Ovary (tissue), 10 donors: ENCODE measurements at places on chromosomes 11 and 22. TPM values are rescaled to one million over a fixed set of nuclear protein-coding genes. Genes with fewer than 3 reads are reported as not detected.

RIMBP3B gene
- total RNA-seq, result 0.08 TPM

RAG1 gene
- 0.25 TPM for total RNA-seq

DERL3 gene
- total RNA-seq, result 2.0 TPM

MPZL3 gene
- 0.25 TPM for total RNA-seq

TRIM48 gene
- total RNA-seq, result not detected

RAB39A gene
- total RNA-seq, result 0.37 TPM

SMIM35 gene
- total RNA-seq, result not detected

MIAT gene
- 0.56 TPM for total RNA-seq

DNA sequence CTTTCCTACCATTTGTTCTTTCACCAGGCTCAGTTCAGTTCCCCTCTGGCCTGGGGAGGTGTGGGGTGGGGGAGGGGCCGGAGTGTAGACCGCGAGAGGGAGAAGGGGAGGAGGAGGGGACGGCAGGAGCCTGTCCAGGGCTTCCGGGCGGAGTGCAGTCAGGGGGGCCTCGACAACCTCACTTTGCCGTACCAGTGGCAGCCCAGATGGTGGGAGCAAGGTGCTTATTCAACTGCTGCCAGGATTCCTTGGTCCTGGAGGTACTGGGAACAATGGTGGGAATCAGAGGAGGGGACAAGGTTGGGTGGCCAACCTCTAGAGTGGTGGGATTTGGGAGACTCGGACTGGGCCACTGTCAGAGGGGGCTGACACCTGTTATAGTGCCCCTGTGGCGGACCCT, 1.2 kb downstream of the BACE1 start:
- DNase-seq, result no peak

- DNase-seq, result peak; percentile 73
Observed at GRCh38 chr22:38733724-38734381, 21.9 kb downstream of the SUN2 start.

DNA sequence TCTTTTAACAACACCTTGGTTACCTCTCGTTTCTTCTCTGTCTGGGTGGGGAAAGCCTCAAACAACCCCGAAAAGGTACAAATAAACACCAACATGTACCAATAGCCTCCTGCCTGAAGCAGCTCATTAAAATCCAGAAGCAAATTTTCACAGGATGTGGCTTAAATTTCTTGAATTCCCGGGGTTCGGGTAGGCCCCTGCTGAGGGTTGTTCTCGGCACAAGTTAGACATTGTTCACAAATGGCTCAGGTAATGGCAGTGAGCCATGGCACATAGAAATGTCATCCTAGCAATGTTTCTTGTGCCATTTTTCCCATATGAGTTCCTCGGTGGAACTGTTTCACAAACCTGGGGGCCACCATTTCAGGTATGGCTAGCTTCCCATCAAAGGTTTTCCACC, 19.7 kb upstream of the GLYATL1 start:
- no peak for DNase-seq

DNA sequence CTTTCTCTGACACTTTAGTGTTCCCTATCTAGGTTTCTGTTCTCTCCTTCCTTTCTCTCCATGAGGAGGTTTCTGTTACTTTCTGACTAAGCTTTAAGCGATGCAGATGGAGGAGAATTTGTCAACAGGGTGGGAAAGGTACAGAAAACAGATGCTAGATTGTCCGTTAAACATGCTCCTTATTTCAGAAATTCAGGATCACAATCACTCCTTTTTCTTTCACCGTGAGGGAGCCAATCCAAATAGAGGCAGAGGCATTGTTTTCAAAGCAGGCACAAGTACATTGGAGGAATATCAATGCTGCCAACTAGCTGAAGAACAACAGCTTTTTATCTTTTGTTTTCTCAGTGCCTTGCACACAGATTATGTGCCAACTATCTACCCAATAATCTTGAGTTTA, 215.7 kb upstream of the FOLH1 start:
- no peak for DNase-seq

- DNase-seq, result no peak
Observed at GRCh38 chr11:66332371-66333219, 3.6 kb downstream of the RIN1 start.

- DNase-seq, result no peak
Observed at GRCh38 chr11:64542172-64543125, 48.6 kb upstream of the SLC22A12 start.

- DNase-seq, result no peak
Observed at GRCh38 chr11:85762226-85762625, 48.7 kb downstream of the SYTL2 start.

- no peak for DNase-seq
Observed at GRCh38 chr11:103744496-103745153, 291.8 kb upstream of the DDI1 start.

DNA sequence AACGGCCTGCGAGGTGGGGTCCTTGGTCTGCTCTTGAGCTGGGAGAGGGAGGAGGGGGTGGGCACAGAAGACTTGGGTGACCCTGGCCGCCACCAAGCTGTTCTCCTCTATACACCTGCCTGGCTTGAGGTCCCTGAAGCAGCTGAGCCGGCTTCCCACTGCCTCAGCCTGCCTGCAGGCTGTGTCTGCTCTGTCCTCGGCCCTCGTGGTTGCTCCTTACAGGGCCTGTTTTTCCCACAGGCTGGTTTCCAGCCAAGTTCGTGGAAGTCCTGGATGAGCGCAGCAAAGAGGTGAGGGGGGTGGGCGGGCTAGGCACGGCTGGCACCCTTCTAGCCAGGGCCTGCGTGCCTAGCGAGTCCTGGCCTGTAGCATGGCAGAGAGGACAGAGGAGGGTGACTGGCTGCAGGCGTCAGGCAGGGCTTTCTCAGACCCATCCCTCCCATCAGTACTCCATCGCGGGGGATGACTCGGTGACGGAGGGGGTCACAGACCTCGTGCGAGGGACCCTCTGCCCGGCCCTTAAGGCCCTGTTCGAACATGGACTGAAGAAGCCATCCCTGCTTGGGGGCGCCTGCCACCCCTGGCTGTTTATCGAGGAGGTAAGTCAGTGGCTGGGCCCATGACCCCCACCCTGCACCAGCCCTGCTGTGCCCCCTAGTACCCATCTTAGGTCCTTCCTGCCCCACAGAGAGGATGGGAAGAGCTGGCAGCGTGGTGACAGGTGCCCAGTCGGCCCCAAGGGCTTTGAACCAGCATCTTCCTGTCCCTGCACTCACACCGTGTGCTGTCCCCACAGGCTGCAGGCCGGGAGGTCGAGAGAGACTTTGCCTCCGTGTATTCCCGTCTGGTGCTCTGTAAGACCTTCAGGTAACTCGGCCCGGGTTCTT, 37.7 kb downstream of the SGSM3 start:
- no peak for DNase-seq

GRCh38 chr11:9573775-9574621, 528 bp downstream of the WEE1 start:
- DNase-seq, result peak; percentile 63

DNA sequence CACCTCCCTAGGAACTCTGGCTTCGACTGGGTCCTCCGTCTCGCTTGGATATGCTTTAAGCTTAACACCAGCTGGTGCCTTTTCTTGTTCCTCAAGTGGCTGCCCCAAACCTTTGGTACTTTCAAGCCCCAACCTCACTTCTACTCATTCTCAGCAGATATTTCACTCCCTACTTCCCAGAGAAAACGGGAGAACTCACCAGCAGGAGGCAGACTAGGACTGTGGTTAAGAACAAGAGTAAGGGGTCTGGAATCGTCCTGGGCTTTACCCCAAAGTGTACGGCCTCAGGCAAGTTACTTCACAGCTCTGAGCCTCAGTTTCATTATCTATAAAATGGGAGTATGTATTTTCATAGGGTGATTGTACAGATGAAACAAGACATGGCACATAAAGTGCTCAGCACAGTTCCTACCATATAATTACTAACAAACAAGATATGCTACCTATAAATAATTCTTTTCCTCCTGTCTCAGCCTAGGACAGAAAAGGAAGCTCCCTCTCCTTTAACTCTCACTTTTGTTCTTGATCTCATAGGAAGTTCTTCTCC, 37.8 kb downstream of the PAMR1 start:
- DNase-seq, result peak; percentile 29

DNA sequence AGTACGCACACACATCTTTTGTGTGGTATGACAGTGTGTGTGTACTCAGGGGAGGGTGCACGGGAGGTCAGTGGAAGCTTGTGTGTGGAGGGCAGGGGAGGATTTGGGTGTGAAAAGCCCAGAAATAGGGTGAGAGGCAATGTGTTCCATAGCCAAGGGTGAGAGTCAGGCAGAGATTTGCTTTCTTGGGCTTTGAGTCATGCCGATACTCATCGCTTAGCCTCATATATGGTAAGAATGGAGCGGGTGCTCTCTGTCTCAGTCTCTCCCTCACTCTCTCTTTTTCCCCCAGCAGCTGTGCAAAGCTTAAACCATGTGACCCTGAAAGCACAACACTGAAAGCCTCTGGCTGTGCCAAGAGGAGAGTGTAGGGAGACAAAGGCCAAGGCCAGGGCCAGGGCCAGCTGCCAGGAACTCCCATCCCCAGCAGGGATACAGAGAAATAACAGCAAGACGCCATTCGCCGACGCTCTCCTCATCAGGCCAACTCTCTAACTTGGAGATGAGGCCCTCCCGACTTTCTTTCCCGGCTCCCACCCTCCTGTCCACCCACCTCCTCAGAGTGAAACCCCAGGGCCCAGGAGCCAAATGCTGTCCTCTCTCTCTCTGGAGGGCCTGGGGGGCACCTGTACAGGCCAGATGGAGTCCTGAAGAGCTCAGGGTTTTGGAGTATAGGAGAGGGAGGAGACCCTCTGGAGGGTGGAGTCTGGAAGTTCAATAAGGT, 20.3 kb upstream of the MICAL3 start:
- DNase-seq, result peak; percentile 96

GRCh38 chr22:39685336-39686177, 115.0 kb downstream of the CACNA1I start:
- DNase-seq, result no peak

DNA sequence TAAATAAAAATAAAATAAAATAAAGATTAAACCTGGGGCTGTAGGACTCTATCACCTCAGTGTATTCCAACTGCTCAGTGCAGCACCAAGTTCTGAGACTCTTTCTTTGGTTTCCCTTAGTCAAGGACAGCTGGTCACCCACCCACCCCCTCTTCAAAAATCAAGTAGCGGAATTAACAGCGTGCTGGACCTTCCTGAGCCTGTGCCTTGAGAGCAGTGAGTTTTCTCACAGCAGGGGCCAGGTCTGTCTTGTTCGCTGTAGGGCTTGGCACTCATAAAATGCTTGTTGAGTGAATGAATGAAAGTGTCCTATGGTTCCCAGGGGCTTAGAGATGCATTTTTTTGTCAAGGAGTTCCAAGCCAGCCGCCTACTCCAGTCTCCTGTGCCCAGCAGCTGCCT, 2.9 kb upstream of the ALX4 start:
- no peak for DNase-seq

DNA sequence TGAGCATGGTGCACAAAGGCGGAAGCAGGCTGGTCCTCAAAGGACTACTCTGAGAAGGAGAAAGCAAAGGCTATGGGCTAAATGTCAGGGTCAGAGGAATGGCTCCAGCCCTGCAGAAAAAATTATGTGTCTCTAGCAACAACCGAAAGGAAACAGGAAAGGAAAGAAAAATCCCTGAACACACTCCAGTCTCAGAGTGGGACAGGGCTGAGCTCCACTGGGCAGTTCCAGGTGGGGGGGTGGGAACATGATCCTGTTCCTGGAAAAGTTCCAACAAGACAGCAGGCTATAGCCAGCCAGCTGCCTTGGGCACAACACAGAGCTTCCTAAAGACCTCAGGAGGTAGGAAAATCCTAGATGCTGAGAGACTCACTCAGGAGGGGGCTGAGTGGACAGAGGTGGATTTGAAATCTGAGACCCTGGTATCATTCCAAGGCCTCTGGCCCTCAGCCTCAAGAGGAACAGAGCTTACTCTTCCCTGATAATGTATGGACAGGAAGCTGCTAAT, 1088.2 kb downstream of the TBC1D22A start:
- DNase-seq, result peak; percentile 42

GRCh38 chr11:119056421-119056999, 495 bp downstream of the HYOU1 start:
- DNase-seq, result peak; percentile 24

GRCh38 chr22:48703265-48703941, 1124.3 kb downstream of the BRD1 start:
- no peak for DNase-seq

DNA sequence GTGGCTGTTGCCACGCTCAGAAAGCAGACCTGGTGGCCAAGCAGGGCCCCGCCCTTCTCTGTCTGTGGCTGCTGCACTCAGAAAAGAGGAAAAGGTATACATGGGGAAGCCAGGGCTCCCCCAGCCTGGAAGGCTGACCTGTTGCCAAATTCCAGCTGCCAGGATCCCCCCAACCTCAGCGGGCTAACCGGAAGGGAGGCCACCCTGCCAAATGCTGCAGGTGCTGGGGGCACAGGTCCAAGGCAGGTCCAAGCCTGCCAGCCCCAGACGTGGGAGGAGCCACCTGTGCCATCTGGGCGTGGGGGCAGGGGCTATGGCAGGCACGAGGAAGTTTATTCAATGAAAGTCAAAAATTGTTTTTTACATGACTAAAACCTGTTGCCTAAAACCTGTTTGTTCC, 2.6 kb downstream of the NPTXR start:
- DNase-seq, result no peak

GRCh38 chr22:38941488-38941987, 15.9 kb upstream of the APOBEC3A start:
- DNase-seq, result peak; percentile 21

GRCh38 chr11:19380375-19380774, 139.6 kb upstream of the E2F8 start:
- no peak for DNase-seq

GRCh38 chr22:40002935-40003715, 8.4 kb downstream of the FAM83F start:
- DNase-seq, result no peak

GRCh38 chr11:2088746-2089535, 50.2 kb downstream of the IGF2 start:
- DNase-seq, result no peak

GRCh38 chr11:10476342-10476741, 21.3 kb downstream of the AMPD3 start:
- no peak for DNase-seq

GRCh38 chr11:128728767-128729587, 35.1 kb downstream of the FLI1 start:
- no peak for DNase-seq

DNA sequence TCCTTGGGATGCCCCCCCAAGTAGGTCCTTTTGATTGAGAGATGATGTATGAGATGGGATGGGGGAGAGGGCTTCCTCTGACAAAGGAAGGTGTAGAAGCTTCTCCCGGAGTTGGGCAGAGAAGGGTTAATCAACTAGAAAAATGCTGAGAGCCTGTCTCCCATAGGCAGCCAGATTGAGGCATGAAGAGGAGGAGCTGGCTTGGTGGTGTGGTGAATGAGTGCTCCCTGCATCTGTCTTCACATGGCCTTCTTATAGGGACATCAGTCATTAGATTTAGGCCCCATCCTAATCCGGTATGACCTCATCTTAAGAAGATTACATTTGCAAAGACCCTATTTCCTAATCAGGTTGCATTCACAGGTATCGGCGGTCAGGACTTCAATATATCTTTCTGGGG, 61.1 kb downstream of the NFAM1 start:
- DNase-seq, result no peak
